Choroid plexus epithelial cell (primary cell): ENCODE measurements at places on chromosomes 1 and 21.

DNA sequence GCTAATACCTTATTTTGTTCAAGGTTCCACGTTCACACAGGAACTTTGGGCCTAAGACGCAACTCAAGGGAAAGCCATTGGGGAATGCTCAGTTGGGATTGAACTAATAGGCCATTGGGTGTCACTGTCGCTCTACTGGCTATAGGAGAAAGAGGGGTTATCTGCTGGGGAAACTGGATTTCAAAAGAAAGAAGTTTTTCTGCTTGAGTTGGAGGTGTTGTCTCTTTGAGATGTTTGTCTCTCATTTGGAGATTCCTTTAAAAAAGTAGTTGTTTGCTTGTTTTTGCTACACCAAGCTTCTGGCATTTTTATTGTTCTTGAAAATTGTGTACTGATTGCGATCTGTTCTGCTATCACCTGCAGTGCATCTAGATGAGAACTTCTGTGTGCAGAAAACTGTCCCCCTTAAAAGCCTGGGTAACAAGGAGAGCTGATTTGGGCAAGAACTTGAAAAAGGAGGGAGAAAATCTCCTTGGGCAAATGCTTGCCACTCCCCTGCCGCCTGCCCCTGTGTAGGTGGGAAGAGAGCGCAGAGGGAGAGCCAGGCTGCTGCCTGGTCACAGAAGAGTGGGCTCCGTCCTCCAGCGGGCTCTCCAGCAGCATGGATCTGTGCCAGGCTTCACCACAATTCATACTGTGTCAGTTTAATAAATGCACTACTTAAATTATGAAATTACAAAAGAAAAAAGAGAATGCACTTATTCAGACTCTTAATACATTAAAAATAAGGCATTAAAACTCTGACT is 39.9 kb downstream of the PEX14 start:
- peak; percentile 49 for DNase-seq

- DNase-seq, result peak; percentile 37
Observed at GRCh38 chr1:98674075-98674781, 12.7 kb downstream of the SNX7 start.

DNA sequence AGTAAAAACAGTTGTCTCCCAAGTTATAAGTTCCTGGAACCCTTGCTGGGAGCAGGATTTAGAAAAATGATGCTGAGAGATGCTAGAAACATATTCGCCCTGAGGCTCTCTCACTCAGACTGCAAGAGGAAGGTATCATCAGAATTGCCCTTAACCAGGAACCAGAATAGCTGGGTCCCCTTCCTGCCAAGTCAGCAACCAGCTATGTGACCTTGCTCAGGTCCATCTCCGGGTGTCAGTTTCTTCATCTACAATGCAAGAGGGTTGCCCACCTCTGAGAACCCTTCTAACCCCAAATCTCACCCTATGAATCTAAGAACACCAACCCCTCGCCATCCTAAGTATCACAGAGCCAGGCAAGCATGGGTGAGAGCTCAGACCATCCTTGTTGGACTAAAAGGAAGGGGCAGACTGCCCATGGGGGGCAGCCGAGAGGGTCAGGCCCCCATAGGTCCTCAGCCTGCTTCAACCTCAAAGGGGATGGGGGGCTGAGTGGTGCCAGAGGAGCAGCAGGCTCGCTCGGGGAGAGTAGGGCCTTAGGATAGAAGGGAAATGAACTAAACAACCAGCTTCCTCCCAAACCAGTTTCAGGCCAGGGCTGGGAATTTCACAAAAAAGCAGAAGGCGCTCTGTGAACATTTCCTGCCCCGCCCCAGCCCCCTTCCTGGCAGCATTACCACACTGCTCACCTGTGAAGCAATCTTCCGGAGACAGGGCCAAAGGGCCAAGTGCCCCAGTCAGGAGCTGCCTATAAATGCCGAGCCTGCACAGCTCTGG is 390 bp upstream of the S100A9 start:
- no peak for DNase-seq

GRCh38 chr1:228542981-228543380 is 55.8 kb downstream of the RNF187 start:
- DNase-seq, result no peak
